ENCODE measurements at places on chromosomes 6 and 20.
A peak's percentile ranks its signal among the peaks of the same experiment; 100 is the strongest.

DNA sequence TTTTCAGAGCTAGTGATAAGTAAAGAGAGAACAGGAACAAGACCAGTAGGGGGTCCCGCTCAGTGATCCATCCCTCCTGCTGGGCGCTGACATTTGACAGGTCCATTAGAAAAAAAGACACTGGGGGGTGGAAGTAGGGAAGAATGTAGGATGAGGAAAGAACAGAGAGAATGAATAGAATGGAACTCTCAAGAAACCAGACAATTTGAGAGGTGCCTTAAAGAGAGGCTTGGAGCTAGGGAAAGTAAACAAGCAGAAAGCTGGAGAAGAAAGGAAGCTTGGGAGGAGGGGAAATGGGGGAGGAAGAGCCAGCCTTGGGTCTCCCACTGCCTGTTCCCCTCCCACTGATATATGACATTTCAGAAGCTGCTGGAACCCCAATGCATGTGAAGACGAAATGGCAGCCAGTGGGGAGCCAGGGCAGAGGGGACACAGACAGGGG is 8.4 kb downstream of the GABBR1 start:
- no peak for DNase-seq

DNA sequence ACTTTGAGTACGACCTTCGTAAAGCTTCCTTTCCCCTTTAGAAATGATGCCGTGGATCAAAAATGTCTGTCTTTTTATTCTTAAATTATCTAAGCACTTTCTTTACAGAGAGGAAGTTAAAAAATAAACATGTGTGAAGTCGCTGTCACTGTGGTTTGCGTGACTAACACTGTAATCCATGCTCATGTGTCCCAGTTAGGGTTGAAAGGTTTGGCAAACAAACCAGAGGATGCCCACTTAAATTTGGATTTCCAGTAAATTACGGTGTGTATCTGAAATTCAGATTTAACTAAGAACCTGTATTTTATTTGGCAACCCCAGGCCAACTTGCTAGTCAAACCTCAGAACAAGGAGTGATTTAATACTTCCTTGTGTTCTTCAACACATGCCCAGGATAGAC is 21.1 kb downstream of the HLA-DRB1 start:
- no peak for DNase-seq

DNA sequence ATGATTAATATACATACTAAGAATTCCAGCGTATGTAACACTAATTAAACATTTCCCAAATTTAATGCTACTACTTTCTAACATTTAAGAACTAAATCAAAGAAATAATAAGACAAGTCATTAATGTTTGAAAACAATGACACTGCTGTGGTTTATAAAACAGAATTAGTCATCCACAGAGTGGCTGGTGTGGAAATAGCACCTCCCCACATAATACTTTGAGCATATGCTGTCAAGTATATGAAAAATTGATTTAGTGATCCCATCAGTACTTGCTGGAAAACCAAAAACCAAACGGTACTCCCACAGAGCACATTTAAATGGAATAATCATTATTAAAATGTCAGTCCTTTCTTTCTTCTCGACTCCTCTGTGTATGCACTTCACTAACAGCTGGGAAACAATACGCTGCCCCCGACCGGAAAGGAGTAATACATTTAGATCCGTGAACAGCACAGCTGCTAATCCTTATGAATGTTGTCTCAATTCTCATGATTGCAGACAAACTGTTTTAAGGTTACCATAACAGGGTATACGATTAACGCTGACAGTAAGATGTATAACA is 78.4 kb downstream of the PREP start:
- peak; percentile 64 for DNase-seq

- no peak for DNase-seq
Observed at GRCh38 chr6:112827793-112828192, 480.7 kb downstream of the RFPL4B start.

DNA sequence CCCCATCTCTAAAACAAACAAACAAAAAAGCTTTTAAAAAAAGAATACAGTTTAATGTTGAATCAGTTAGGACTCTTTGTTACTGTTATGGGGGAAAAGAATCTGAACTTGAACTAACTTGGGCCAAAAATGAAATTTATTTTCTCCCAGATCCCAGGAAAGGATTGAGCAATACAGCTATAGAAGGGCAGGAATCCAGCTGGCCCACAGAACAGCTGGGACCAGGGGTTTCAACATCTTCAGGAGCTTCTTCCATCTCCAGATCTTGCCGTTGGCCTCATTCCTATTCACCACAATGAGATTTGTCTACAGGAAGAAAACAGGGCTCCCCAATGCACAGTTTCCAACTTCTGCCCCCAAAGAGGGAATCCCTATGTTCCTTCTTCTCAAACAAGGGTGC is 43.2 kb upstream of the AKAP12 start:
- DNase-seq = no peak

DNA sequence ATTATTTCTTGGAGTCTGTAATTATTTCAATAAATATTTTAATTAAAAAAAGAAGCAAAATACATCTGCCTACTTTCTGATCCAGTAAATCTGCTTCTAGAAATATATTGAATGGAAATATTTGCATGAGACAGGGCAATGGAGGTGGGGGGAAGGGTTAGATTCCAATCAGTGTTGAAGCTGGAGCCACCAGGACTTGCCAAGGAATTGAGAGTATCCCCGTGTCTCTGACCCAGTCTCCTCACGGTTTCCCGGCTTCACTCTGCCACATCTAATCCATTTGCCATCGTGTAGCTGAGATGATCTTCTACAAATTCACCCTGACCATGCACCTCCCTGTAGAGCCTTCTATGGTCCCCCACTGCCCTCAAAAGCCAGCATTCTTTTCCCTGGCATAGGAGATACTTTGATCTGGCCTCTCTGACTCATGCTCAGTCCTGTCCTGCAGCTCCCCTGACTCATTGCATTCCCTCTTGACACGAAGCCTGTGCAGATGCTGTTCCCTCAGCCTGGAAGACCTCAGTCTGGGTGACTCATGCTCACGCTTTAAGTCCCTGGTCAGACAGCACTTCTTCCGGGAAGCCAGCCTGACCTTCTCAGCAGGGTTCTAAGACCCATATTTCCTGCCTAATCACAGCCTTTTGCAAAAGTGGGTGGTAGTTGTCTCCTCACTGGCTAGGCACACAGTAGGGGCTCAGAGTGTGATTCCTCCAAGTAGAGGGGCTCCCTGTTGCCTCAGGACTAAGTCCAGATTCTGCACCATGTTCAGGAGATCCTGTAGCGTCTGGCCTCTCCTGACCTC is 23.0 kb upstream of the FKBP1A start:
- DNase-seq = no peak

- DNase-seq = peak; percentile 20
Observed at GRCh38 chr6:50791900-50792508, 26.7 kb upstream of the TFAP2B start.

DNA sequence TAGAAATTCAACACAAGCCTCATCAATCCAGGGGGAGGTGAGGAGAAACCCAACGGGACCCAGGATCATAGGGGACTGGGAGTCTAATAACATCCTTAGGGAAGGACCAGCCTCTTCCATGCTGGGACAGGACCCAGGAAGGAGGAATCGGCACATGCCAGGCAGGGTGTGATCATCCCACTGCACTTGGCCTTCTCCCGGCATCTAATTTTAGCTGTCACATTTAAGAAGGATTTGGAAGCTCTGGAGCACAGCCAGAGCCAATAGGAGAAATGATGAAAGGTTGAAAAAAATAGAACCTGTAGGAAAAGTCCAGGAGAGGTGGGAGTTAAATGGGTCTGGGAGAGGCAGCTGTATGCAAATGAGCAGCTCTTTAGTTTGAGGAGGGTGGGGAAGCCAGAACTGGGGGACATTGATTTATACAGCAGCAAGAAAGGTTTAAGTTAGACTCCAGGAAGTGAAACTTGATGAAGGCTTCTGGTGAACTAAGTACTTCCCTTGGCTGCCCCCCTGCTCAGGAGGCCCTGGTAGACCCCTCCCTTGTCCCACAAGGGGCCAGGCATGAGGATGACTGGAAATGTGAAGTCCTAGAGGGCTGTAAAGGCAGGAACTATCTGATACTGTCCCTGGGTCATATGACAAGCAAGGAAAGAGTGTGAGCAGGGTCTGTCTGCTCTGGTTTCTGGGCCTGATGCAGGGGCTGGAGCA is 260.3 kb downstream of the LRFN2 start:
- peak; percentile 63 for DNase-seq

- no peak for DNase-seq
Observed at GRCh38 chr20:58900397-58900796, 47.9 kb downstream of the GNAS start.

Data from NCI-H774 (cell line).